ENCODE measurements at places on chromosomes 1 and 21.
A peak's percentile ranks its signal among the peaks of the same experiment; 100 is the strongest.

GRCh38 chr21:36211660-36212512 lies 55.3 kb downstream of the DOP1B start:
- DNase-seq = peak; percentile 45

- DNase-seq = no peak
These were observed 289.8 kb upstream of the SNX7 start for GRCh38 chr1:98371764-98372163.

DNA sequence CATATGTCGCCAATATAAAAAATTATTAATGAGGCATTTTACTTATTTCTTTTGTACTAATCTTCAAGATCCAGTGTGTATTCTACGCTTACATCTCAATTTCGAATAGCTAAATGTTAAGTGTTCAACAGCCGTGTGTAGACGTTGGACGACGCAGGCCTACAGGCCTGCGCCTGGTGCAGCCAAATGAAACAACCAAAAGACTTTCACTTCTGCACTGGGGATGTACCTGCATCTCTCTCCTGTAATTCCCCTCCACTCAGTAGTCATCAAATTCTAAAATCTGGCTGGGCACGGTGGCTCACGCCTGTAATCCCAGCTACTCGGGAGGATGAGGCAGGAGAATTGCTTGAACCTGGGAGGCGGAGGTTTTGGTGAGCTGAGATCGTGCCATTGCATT lies 76.8 kb upstream of the HNRNPU start:
- no peak for DNase-seq

DNA sequence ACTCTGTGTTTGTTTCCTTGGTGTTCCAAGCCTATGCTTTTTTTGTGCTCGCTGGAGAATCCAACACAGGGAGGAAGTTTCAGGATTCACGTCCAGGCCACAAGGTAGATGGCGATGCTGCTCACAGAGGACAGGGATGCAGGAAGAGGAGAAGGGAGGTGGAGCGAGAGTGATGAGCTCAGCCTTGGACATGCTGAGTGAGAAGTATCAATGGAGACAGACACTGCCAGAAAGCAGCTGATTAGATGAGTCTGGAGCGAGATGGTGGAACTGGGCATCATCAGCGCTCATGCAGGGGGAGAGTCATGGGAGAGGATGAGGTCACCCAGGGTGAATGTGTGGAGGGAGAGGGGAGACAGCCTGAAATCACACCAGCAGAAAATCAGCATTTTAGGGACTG lies 110.0 kb downstream of the GLUL start:
- no peak for DNase-seq

- no peak for DNase-seq
These were observed 6.5 kb downstream of the NR0B2 start for GRCh38 chr1:26907071-26907917.

DNA sequence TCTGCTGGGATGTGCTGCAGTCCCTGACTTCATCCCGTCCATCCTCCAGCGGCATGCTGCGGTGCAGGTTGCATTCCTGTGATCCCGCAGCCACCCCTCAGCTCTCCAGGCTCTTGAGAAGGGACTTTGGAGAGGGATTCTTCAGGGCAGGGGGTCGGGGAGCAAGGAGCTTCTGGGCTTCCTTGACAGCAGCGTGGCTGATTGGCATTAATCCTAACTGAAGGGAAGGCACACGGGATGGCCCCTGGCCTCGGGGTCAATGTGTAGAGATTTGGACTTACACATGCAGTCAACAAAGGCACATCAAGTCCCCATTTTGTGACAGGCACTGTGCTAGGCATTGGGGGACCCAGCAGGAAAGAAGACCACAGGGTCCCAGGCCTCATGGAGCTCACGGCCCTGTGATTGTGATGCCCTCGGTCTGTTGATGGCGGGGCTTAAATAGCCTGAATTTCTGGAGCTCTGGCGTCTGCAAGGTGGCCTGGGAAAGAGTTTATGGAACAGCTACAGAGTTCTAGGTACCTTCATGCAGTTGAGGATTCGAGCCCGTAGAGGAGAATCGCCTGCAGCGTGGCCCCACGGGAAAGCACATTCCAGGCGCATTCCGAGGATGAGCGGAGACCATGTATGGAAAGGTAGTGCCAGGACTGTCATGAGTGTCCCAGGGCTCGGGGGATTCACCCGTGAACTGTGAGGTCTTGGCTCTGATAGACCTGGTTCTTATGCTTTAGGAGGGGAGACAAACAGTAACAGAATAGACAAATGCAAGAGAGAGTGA lies 20.1 kb downstream of the PSEN2 start:
- no peak for DNase-seq

DNA sequence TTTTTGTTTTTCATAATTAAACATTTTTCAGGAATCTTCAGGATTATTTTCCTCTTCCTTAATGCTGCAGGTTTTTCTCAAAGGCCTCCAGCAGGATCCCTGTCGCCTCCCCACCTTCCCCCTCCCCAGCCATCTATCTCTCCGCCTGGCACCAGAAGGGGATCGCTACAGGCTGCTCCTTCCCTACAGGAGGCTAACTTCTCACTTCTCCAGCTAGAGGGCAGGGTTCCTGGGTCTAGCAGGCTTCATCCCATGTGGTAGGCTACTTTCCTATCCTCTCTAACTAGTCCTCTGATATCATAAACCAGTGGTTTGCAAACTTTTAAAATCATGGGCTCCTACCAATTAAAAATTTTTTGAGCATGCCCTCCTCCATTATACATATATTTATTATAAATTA lies 104.1 kb downstream of the KCNN3 start:
- peak; percentile 49 for DNase-seq

DNA sequence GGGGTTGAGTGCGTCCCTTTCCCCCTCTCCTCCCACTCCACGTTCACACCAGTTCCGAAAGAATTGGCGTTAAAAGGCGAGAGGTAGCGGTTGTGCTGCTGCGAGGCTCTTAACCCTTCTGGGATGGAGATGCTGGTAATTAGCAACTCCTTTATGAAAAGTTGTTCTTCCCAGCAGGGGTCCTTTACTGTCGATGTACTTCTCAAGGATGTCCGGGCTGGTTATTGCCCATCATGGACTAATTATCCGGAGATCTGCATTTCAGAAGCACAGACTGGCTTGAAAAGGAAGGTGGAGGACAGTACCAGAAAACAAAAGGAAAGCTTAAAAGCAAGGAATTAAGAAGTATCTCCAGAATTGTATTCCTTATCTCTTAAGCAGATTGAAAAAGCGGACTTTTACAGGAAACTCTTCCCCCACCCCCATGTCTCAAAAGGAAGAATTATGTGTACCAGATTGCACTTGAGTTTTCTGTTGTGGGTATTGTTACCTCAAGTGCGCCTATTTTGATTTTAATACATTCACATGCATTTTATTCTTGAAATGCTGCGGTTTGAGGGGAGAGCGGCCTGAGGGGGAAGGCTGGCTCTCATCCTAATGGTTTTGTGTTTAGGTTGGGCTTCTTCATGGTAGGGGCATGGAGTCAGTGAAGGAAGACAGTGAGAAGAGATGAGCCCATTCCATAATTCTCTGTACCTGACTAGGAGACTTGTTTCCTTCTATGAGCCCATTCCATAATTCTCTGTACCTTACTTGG lies 1.5 kb downstream of the AK4 start:
- no peak for DNase-seq

DNA sequence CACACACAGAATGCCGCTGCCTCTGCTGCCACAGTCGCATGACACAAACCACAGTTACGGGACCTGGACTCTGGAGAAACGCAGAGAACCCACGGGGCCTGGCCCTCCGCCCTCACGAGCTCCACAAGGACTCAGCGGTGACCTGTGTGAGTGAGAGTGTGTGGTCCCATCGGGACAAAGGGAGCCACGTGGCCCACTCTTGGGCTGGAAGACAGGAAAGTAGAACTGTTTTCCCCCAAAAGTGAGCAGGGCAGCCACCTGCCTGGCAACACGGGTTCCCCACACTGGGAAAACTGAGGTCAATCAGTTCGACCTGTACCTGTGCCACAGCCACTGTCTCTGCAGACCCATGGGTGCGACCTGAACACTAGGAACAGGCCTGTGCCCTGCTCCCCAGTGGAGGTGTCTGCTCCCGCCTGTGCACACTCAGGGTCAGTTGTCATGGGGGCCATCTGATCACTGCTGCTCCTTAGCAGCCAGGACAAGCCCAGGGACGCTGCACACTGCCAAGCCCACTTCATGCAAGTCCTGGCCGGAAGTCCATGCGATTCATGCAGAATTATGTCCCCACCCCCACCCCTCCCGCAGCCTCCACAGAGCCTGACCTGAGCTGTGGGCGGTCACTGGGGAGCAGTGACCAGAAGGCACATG lies 54.4 kb upstream of the ADARB1 start:
- DNase-seq = no peak

GRCh38 chr1:61253059-61253735 lies 170.8 kb downstream of the NFIA start:
- DNase-seq = peak; percentile 75

DNA sequence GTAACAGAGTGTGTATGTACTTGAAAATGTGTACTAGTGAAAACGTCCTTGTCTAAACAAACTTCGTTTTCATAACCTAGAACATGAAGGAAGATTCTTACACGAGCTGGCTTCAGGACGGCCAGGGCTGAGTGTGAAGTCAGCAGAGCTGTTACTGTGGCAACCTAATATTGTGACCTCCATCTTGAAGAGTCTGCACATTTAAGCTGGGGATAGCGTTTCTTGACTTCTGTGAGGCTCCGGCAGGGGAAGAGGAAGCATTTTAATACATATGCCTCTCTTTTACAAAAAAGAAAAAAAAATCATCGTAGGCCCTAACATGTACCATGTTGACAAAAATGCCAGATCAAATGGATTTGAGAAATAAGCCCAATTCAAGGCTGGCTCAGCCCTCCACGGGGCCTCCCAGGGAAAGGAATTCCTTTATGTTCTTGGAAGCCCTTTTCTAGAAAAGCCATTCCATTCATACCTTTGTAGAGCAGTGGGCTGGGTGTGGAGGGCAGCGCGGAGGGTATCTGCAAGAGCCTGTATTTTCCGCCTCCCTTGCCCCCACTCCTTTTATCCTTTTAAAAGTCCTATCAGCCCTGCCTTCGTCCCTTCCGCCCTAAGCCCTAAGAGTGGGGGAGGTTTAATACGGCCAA lies 51.1 kb downstream of the SIM2 start:
- DNase-seq = peak; percentile 19

DNA sequence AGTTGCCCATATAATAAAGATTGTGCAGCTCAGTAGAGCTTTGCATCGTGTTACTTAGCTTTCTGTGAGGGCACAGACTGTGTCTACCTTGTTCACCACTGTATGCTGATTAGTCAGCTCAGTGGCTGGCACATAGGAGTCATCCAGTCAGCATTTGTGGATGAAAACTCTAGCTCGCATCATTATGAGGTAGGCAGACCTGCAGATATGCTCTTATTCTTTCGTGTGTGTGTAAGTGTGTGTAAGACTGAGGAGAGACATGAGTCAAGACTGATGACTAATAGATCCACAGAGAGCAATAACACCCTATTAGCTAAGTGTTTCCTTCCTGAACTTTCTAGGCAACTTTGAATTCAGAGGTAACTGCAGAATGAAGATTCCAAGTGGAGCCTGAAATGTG lies 17.1 kb downstream of the TTF2 start:
- DNase-seq = peak; percentile 60

- DNase-seq = no peak
These were observed 455.5 kb upstream of the ADAMTS5 start for GRCh38 chr21:27422435-27422834.

- DNase-seq = no peak
These were observed 242.8 kb downstream of the TGFB2 start for GRCh38 chr1:218587900-218588299.

GRCh38 chr1:214438075-214438474 lies 113.3 kb downstream of the PTPN14 start:
- no peak for DNase-seq

GRCh38 chr1:176499671-176500070 lies 36.7 kb downstream of the PAPPA2 start:
- no peak for DNase-seq

DNA sequence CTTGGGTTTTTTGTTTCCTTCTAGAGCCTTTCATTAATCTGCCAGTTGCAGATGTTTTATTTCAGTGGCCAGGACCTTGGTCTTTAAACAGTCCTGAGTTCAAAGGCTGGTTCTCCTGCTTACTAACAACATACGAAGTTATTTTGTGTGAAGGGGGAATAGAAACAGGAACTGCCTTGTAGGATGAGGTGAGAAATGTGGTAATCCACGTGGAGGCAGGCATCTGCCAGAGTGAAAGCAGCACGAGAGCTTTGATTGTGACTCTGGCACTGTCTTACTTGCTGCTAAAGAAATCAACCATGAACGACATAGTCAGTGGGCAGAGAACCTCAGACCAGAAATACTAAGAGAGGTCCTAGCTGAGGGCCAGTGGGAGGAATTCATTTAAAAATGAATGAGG lies 30.4 kb downstream of the TMEM63A start:
- DNase-seq = peak; percentile 54

DNA sequence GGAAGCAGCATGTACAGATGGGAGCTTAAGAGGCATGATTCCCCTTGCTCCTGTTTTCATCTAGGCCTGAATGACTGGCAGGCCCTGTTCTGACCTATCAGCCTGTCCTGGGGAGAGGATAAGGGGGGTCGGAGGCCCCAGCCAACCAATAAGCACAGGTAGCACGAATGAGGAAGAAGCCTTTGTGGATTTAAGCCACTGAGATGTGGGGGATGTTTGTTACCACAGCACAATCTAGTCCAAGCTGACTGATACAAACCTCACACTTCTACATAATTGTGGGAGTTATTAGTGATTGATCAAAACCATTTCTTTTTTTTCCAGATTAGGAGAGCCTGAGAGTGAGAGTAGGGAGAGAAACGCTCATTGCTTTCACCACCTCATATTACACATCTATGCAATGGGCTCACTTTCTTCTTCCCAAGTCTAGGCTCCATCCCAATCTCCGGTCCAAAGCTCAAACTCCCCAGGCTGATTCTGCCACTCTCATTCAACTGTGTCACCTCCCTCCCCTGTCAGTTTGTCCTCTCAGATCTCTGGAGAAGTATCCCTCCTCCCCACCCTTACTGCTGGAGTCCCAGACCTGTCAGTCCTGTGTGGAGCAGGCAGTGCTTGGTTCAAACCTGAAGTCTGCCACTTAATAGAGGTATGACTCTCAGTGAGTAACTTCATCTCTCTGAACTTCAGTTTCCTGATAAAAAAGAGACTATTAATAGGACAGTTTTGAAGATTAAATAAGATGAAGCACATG lies 220.5 kb downstream of the PTPRU start:
- DNase-seq = no peak

GRCh38 chr1:162913345-162913744 lies 52.4 kb upstream of the CCDC190 start:
- DNase-seq = no peak

- DNase-seq = no peak
These were observed 1.2 kb downstream of the PLCH2 start for GRCh38 chr1:2477309-2477708.

- DNase-seq = no peak
These were observed 250.9 kb downstream of the MATN1 start for GRCh38 chr1:30472526-30472925.

- DNase-seq = peak; percentile 5
These were observed 111.9 kb upstream of the C21orf91 start for GRCh38 chr21:17931080-17931479.

- DNase-seq = no peak
These were observed 104.5 kb downstream of the NGF start for GRCh38 chr1:115233598-115233997.

GRCh38 chr1:232873412-232873811 lies 68.2 kb downstream of the MAP10 start:
- DNase-seq = no peak

- DNase-seq = no peak
These were observed 150.6 kb downstream of the ZNF648 start for GRCh38 chr1:181910905-181911304.

Data from suppressor macrophage (primary cell).